ENCODE measurements at places on chromosomes 16 and 17.

GRCh38 chr17:550463-551180 is 164.0 kb downstream of the VPS53 start:
- DNase-seq = peak; percentile 33

DNA sequence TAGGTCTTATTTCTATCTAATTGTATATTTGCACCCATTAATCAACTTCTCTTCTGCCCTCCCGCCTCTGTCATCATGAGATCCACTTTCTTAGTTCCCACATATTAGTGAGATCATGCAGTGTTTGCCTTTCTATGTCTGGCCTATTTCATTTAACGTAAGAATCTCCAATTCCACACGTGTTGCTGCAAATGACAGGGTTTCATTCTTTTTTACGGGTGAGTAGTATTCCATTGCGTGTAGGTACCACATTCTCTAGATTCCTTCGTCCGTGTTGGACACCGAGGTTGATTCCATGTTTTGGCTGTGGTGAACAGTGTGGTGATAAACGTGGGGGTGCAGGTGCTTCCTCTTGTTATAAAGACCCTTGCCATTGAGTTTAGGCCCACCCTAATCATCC is 64.7 kb upstream of the GSE1 start:
- no peak for DNase-seq

- no peak for DNase-seq
These were observed 35.2 kb upstream of the ATP2C2 start for GRCh38 chr16:84332975-84333684.

GRCh38 chr16:54630284-54630967 is 300.2 kb upstream of the IRX5 start:
- DNase-seq = no peak

DNA sequence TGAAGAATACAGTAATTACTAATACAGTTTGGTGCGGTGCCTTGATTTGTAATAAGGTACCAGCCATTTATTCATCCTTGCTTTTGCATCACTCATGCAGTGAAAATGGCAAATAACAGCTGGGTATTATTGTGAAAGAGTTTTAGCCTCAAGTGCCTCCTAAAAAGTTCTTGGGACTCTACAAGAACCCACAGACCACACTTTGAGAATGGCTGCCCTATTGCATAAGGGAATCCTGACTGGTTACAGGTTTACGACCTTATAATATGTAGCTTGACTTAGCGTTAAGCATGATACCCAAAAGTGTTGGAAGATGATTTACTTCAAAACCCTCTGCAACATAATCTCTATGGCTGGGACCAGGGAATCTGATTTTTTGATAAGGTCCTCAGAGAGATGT is 4.2 kb downstream of the MYH13 start:
- DNase-seq = no peak
